ENCODE measurements at places on chromosomes 4 and X.

DNA sequence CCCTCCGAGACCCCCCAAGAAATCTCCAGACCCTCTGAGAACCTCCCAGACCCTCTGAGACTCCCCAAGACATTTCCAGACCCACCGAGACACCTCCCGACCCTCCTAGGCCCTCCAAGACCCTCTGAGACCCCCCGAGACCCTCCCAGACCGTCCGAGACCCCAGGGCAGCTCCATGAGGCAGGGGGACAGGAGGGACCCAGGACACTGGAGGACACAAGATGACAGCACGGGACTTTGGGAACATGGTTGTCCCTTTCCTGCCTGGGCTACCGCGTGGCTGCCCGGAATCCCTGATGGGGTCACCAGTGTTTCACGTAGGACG, 10.3 kb downstream of the CTBP1 start:
- H3K27ac ChIP-seq, result no peak overlapping the region
- peaks cover 35% of the 10 kb centered on the region for H3K36me3 ChIP-seq
- H3K27me3 ChIP-seq, result no peaks in the 10 kb centered on the region

GRCh38 chr4:185541251-185541727, 6.0 kb upstream of the PDLIM3 start:
- H3K36me3 ChIP-seq, result no peaks in the 10 kb centered on the region
- no peak overlapping the region for H3K4me3 ChIP-seq
- no peaks in the 10 kb centered on the region for H3K27me3 ChIP-seq
- peaks cover 36% of the 10 kb centered on the region for H3K4me1 ChIP-seq

- peak overlapping the region; percentile 80 for H3K27ac ChIP-seq
- no peaks in the 10 kb centered on the region for H3K4me1 ChIP-seq
- H3K4me3 ChIP-seq, result no peak overlapping the region
- no peak for DNase-seq
Measured at GRCh38 chrX:15474028-15474427, 19.1 kb downstream of the PIR start.

- no peaks in the 10 kb centered on the region for H3K36me3 ChIP-seq
- H3K27ac ChIP-seq, result no peak overlapping the region
- no peaks in the 10 kb centered on the region for H3K27me3 ChIP-seq
- DNase-seq, result no peak
- H3K4me3 ChIP-seq, result no peak overlapping the region
Measured at GRCh38 chrX:124211312-124211942, 121.0 kb upstream of the TEX13D start.

GRCh38 chrX:31266203-31267076, 194.6 kb upstream of the FTHL17 start:
- peak overlapping the region; percentile 46 for H3K27ac ChIP-seq
- peak overlapping the region; percentile 47 for H3K4me3 ChIP-seq
- H3K4me1 ChIP-seq, result no peaks in the 10 kb centered on the region
- no peak for DNase-seq
- H3K27me3 ChIP-seq, result no peaks in the 10 kb centered on the region

- H3K36me3 ChIP-seq, result no peaks in the 10 kb centered on the region
- H3K27me3 ChIP-seq, result no peaks in the 10 kb centered on the region
- H3K4me1 ChIP-seq, result no peaks in the 10 kb centered on the region
- H3K27ac ChIP-seq, result no peak overlapping the region
- no peak overlapping the region for H3K4me3 ChIP-seq
Measured at GRCh38 chr4:75251547-75251946, 262.7 kb downstream of the RCHY1 start.

DNA sequence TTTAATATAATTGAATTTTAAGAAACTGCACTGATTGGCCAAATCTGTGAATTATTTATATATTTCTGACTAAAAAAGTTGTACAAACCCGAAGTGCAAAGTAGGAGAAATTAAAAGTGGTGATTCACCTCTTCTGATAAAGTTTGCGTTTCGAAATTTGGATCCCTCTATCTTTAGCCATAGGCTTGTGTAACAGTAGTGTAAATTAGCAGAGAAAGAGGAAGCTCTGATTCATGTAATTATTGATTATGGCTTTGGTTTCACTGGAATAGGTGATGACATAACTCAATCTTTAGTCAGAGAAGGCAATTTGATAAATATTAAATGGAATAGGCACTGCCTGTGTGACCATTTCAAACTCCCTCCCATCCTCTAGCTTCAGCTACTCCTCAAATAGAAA, 717.8 kb upstream of the PCDH7 start:
- no peak overlapping the region for H3K4me3 ChIP-seq
- H3K27ac ChIP-seq, result no peak overlapping the region
- H3K36me3 ChIP-seq, result no peaks in the 10 kb centered on the region
- no peaks in the 10 kb centered on the region for H3K27me3 ChIP-seq

- no peaks in the 10 kb centered on the region for H3K27me3 ChIP-seq
- DNase-seq, result no peak
- H3K4me1 ChIP-seq, result no peaks in the 10 kb centered on the region
- H3K4me3 ChIP-seq, result no peak overlapping the region
- peak overlapping the region; percentile 11 for H3K27ac ChIP-seq
Measured at GRCh38 chrX:45843518-45843917, 642.8 kb upstream of the DIPK2B start.

GRCh38 chrX:118857006-118857405, 33.4 kb downstream of the ZCCHC12 start:
- H3K4me3 ChIP-seq, result no peak overlapping the region
- no peak overlapping the region for H3K27ac ChIP-seq
- no peaks in the 10 kb centered on the region for H3K27me3 ChIP-seq
- DNase-seq, result no peak

Data from esophagus squamous epithelium (tissue), 5 donors.